ENCODE measurements at places on chromosomes 1 and 21.

DNA sequence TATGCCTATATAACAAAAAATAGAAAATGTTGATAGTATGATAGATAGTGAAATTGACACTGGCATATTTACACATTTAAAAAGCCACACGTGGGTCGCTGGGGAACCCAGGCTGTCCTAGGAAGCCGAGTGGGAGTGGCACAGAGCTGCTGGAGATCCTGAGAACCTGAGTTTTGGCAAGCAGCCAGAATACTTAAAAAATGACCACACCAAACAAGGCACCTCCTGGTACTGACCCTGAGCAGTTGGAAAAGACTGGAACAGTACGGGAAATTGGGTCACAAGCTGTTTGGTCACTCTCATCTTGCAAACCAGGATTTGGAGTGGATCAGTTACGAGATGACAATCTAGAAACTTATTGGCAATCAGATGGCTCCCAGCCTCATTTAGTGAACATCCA is 111.5 kb downstream of the ZFYVE9 start:
- no peak for ATAC-seq

- no peak for ATAC-seq
Observed at GRCh38 chr1:4173731-4174130, 273.7 kb upstream of the C1orf174 start.

- peak; percentile 33 for ATAC-seq
Observed at GRCh38 chr21:41361786-41362604, at the start of gene MX2. TSS of gene MX2 (plus strand) at chr21:41362027. CDS start at chr21:41376907, 14,880 bp downstream.

DNA sequence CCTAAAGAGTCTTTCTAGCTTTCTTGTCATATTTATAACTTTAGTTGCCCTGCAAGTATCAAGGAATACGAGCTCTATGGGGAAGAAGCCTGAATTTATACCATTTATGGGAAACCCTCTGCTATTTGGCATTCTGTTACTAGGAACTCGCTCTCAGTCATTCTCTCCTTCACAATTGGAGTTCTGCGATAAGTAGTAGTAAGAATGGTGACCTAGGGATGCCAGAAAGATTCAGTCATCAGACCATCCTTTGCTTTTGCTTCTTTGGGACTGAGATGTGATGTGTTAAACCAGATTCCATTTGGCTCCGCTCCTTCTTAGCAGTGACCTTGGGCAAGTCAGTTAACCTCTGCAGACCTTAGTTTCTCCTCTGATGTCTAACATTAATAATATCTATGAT is 256.5 kb downstream of the FGGY start:
- no peak for ATAC-seq

DNA sequence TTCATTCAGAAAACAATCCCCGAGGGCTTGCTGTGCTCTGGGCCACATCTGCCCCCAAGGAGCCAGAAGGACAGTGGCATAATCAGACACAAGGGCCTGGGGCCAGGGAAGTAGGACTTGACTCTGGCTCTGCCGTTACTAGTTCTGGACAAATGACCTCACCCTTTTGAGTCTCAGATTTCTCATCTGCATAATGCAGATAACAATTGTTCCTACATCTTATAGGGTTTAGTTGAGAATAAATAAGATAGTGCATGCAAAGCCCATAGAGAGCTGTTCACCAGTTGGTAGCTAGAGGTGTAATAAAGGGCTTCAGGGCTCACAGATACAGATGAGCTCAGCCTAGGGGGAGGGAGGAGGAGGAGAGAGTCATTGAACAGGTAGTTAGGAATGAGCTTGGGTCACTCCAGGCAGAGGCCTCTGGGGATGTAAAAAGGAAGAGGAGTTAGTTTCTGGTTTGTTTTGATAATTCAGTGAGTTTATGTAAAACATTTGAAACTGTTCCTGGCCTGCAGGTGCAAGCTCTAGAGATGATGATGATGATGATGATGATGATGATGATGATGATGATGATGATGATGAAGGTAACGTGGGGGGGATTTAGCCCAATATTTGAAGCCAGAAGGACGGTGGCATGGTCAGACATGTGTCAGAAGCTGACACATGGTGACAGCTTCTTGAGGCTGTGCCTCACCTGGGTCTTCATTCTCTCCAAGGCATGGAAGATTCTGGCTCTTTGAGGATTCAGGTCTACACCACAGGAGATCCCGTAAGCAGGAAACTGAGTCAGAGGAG is 858 bp downstream of the LACTBL1 start:
- ATAC-seq: no peak

DNA sequence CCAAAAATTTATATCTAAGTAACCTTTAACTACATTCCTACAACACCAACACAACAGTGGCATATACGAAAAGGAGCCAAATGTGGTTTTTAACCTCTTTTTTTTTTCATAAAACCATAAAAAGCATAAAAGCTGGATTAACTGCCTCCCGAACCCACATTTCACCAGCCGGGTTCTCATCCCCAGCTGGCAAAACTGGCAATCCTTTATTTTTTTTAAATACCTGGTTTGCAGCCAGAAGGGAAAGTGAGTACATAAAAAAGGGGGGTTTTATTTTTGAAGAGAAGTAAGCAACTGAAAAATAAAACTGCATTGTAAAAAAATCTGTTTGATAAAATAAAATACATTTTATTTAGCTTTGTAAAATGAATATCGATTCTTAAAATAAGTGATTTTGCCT is 295.4 kb downstream of the AKT3 start:
- ATAC-seq: no peak

DNA sequence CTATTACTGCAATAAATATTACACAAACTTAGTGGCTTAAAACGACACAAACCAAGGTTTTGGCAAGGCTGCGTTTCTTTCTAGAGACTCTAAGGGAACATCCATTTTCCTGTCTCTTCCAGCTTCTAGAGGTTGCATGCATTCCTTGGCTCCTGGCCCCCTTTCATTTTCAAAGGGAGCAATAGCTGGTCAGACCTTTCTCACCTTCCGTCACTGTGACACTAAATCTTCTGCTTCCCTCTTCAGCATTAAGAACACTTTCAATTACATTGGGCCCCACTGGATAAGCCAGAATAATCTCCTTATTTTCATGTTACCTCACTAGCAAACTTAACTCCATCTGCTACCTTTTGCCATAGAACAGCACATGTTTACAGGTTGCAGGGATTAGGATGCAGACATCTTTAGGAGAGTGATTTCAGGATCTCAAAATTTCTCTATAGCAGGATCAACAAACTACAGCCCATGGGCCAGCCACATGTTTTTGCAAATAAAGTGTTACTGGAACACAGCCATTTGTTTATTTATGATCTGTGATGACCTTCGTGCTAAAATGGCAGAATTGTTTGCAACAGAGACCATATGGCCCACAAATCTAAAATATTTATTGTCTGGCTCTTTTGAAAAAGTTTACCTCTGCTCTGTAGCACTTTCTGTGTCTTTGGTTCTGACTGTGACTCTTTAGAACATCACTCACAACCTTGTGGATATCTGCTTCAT is 221.5 kb upstream of the SGIP1 start:
- no peak for ATAC-seq

- ATAC-seq: no peak
Observed at GRCh38 chr1:236129306-236129705, 13.0 kb upstream of the GPR137B start.

- ATAC-seq: no peak
Observed at GRCh38 chr1:216883518-216883917, 160.3 kb upstream of the ESRRG start.

- no peak for ATAC-seq
Observed at GRCh38 chr1:226443033-226443432, 35.1 kb upstream of the PARP1 start.

DNA sequence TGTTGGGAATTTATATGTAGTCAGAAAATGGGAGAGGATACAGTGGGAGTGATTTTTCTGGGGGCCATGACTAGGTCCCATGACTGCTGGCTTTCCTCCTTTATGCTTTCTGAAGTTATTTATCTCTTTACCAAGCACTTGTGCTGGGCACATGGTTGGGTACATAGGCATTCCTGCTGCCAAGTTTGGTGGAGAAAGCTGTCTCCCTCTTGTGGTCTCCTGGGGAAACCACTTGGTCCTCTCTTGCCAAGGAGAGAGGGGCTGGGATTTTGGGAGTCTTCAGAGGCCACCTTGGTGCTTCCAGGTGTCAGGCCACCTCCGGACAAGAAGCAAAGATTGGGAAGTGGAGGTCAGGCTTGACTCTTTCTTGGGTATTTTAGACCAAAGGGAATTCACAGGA is 120.2 kb upstream of the KCNE2 start:
- no peak for ATAC-seq

DNA sequence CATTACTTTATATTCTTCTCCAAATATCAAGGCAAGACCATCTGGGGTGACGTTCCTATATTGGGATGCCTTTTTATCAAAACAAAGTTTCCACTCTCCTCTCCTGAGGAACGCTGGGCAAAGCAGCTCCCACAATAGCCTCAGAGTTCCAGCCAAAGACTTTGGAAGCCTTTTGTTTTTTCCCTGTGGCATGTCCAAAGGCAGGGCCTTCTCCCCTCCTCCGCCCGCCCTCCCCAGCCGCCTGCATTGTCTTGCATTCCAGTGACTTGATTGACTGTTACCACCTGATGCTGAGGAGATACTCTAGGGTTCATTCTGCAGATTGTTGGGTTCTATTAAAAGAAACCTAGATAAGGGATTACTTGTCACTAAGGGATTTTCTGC is 43.5 kb downstream of the PROX1 start:
- ATAC-seq: no peak

GRCh38 chr1:221268295-221268694 is 389.1 kb downstream of the HLX start:
- ATAC-seq: no peak

DNA sequence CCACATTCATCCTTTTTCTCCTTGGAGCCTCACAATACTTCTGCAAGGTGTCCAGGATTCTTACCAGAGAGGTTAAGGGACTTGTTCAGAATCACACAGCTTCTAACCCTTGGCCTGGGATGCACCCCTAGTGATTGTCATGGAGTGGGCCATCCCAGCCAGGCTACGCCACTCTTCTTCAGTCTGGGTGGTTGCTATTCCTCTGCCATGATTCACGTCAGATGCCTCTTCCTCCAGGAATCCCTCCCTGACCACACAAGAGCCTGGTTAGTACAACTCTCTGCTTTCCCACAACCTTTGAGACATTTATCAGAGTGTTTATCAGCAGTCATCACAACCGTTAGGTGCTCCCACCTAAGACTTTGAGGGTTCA is 121.8 kb downstream of the EPHB2 start:
- ATAC-seq: peak; percentile 32

GRCh38 chr1:107549152-107549810 is 408.4 kb downstream of the NTNG1 start:
- ATAC-seq: no peak

DNA sequence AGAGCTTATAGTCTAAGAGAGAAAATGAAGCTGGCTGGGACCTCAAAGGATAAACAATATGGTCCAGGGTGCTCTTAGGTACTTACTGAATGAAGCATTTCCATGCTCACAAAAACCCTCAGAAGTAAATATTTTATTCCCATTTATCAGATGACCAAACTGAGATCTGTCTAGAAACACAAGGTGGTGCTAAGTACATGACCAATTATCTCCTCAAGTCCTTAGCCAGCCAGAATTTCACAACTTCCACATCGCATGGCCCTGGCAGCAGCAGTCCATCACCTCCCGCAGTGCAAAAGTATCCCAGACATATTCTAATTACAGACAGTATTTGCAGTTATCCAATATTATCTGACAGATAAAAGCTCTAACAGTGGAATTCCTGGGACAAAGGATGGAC is 321.7 kb upstream of the PROX1 start:
- ATAC-seq: no peak

DNA sequence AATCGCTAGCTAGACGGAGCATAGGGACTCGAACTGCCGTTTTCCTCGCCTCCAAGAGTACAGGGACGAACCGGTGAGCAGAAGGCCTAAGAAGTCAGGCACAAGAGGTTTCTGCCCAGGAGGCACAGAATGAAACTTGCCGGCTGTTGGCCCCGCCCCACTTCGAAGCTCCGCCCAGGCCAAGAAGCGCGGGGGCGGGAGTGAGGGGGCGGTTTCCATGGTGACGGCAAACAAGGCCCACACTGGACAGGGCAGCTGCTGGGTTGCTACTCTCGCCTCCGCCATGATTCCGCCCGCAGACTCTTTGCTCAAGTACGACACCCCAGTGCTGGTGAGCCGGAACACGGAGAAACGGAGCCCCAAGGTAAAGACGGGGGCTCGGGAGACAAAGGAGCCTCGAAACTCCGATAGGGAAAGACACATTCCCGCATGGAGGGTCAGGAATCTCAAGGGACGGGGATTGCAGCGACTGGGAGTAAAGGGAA is at the start of gene DNALI1:
TSS of gene DNALI1 (plus strand) at position 229 of the 485 bp plus-strand sequence. CDS start at position 284, 55 bp downstream.
- ATAC-seq: peak; percentile 34

DNA sequence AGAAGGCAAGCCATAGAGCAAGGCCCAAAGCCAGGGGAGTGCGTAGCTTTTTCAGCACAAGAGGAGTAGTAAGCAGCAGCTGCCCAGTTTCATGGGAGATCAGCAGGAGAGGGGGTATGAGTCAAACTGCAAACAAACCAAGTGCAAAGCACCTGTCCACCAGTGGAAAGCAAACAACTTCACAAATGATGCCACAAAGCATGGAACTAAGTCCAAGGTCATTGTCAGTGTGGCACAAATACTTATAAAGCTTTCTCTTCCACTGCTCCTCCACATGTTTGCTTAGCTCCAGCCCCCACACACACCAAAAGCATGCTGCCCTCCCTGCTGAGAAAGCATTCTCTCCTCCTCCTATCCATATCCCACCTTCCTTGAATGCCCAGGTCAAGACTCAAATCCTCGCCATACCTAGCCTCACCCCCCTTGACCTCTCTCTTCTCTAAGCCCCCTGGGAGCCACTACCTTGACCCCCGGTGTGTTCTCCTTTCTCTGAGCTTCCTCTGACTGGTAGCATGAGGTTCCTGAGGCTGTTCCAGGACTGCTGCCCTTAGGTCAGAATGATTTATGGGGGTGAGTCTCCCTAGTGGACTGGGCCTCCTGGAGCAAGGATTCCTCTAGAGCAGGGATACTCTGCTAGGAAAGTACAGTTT is 70.4 kb downstream of the DMAP1 start:
- ATAC-seq: no peak

DNA sequence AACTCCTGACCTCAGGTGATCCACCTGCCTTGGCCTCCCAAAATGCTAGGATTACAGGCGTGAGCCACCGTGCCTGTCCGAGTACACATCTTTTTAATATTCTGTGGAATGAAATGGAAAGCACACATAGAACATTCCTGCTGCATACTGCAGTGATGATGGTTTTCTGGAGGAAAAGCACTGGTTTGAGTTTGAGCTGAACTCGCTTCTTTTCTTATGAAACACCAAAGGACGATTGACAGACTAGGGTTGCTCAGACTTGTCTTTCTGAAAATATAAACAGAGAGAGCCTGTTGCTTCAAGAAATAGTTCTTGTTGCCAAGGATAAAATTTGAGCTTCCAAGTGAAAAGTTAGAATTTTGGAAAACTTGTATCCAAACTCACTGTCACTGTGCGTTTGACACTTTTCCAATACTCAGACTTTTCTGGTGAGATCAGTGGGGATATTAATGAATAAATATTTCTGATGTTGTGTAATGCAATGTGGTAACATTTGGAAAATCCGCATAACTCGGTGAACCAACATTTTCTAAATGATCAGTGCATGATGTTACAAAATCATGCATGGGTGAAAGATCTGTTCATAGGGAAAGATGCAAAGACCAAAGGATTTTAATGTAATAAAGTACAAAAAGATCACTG is 15.0 kb upstream of the ERMAP start:
- no peak for ATAC-seq

Data from esophagus mucosa (tissue), 1 donor.